ENCODE measurements at places on chromosomes 5 and 9. TPM values are rescaled to one million over a fixed set of nuclear protein-coding genes. Genes with fewer than 3 reads are reported as not detected.
A peak's percentile ranks its signal among the peaks of the same experiment; 100 is the strongest.

FCN1 gene
- 1.4 TPM for total RNA-seq

- DNase-seq: no peak
Measured at GRCh38 chr5:64789457-64789856, 20.7 kb downstream of the CWC27 start.

ENTPD8 gene
- total RNA-seq: 0.71 TPM

GRCh38 chr5:154260224-154260927 lies 69.8 kb downstream of the GALNT10 start:
- no peak for DNase-seq

GRCh38 chr9:134533850-134534588 lies 107.6 kb upstream of the COL5A1 start:
- peak; percentile 62 for DNase-seq

GRCh38 chr5:177550122-177550521 lies 4.2 kb downstream of the FAM193B start:
- no peak for DNase-seq

- DNase-seq: no peak
Measured at GRCh38 chr5:178241231-178241663, 8.6 kb upstream of the PHYKPL start.

SPATA31C1 gene
- total RNA-seq: not detected

SLC27A6 gene
- total RNA-seq: 0.68 TPM

KIF4B gene
- total RNA-seq: not detected

DNA sequence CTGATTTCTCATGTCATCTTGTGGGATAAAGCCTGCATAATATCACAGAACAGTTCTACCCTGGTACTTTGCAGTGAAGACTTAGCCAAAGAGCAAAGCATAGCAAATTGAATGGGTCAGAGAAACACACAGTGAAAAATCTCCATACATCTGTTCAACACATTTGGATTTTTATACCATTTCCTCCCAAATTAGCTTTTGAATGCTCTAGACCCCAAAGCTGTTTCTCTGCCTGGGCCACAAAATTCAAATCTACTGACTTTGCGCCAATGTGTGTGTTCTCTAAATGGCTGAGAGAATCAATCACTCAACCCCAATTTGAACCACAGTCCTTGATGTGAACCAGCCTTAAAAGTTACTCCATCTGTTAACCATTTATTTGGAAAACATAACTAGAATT lies 236.9 kb upstream of the NFIL3 start:
- DNase-seq: no peak

DNA sequence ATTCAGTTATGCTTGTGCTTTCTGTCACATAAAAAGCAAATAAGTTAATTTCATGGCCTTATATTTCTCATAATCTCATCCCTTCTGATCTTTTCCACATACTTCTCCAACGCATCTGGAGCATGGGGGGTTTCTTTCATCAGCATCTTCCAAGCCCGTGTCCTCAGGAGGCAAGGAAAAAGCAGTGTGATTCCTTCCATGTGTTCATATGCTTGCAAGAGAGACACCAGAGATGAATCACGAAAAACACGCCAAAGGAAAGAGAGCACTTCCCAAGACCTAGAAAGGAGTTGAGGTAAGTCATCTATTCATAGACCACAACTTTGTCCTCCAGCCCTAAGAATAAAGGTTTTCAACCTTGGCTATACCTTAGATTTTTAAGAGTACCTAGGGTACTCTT lies 26.0 kb upstream of the SVEP1 start:
- no peak for DNase-seq

CFAP90 gene
- total RNA-seq: not detected

SLU7 gene
- total RNA-seq: 58.8 TPM

LYSMD3 gene
- 21.4 TPM for total RNA-seq

DNA sequence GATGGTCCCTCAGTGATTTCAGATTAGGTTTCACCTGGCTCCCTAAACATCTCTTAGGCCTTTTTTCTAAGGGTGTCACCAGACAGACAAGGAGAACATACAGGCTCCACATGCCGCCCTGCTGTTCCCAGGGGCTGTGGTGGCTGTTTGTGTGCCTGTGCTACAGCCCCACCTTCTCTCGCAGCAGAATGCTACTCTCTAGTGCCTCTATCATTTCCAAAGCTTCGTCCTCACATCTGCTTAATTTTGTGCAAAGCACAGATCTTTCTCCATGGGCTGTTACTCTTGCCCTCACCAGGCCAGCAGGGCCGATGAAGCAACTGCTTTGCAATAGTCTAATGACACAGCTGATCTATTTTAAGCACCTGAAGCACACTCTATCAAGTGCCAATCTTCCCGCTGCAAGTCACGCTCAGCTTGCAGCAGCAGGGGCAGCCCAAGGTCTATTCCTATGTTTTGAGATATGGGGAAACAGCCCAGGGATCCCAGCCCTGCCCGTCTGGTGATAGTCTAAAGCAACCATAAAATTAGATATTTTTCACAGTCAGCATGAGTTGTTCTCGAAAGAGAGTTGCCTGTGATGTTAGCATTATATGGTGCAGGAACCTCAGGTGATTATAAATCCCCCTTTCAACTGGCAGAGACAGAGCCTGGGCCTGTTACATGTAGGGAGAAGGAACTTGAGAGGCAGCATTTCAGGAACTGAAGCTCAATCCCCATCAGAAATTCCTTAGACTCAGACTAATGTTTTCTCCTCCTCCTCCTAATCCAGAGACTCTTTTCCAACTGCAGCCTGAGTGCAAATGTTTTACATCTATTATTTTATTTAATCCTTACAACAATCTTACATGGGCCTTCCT lies 12.7 kb downstream of the ABLIM3 start:
- no peak for DNase-seq

SUSD1 gene
- total RNA-seq: 3.8 TPM

- no peak for DNase-seq
Measured at GRCh38 chr5:93186076-93186682, 394.8 kb downstream of the NR2F1-AS1 start.

ZNF366 gene
- 3.9 TPM for total RNA-seq

PCDHB4 gene
- 5.0 TPM for total RNA-seq

DNA sequence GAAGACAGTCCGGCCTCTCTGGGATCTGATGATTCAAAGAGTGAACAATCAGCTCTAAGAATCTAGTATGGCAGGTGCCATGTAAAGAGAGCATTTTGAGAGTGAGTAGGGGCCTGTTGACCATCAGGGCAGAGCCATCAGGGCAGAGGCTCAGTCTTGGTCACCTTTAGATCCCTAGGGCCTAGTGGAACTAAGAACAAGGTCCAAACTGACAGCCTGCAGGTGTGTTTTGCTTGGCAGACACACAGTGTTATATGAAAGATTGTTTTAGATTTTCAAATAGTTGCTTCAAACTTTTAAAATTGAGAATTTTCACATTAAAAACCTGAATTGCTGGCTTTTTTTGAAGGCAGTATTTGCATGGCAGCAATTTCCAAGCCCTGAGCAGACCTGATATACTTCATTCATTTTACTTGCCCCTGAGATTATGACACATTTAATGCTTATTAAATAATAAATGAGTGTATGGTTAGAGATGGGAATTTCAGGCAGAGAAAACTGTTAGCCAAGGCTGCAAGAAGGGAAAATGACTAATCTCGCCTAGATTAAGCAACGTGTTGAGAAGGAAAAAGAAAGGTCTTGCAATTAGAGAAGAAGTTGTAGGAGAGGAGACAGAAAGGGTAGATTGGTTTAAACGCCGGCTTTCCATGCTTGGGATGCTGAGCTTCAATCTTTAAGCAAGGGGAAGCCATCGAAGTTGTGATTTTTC lies 279.6 kb downstream of the ARRDC3 start:
- DNase-seq: no peak

DNA sequence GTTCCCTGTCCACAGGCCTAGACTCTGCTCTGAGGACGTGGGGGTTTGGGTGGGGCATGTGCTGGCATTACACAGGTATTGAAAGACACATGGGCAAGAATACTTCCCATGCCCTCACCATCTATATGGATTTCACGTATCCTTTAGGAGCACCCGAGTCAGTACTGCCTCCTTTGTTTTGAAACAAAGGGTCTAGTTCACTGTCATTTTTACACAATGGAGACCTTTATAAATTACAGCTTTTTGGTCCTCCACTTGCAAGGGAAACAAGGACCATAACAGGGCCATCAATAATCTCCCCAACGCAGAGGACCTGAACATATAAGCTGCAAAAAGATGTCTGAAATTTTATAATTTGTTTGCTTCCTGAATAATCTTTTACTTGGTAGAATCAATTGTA lies 24.9 kb upstream of the CRHBP start:
- DNase-seq: no peak

GRCh38 chr9:1383899-1384455 lies 333.8 kb downstream of the DMRT2 start:
- DNase-seq: no peak

DNA sequence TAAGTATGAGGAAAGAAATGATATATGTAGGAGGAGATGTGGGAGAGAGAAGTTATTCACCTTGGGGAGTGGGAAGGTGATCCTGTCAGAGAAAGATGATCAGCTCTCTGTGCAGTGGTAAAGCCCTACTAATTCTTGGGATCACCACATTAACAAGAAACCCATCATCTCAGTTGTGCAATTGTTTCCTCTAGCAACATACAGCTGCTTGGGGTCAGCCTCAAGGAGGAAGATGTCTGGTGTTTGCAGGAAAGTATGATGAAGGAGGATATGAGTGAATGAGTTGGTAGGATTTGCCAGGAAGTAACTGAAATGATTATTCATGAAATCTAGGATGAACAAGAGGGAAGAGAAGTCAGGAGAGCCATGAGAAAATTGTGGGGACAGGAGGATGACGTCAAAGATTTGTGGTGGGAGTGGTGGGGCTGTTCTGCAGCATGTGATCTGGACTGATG lies 50.1 kb downstream of the TNFSF8 start:
- DNase-seq: no peak
